ENCODE measurements at places on chromosomes 3 and 15. TPM values are rescaled to one million over a fixed set of nuclear protein-coding genes. Genes with fewer than 3 reads are reported as not detected.

The IGSF11 gene
- total RNA-seq: 54.0 TPM

The ARPP19 gene
- total RNA-seq: 338 TPM

The THSD4 gene
- 11.4 TPM for total RNA-seq

DNA sequence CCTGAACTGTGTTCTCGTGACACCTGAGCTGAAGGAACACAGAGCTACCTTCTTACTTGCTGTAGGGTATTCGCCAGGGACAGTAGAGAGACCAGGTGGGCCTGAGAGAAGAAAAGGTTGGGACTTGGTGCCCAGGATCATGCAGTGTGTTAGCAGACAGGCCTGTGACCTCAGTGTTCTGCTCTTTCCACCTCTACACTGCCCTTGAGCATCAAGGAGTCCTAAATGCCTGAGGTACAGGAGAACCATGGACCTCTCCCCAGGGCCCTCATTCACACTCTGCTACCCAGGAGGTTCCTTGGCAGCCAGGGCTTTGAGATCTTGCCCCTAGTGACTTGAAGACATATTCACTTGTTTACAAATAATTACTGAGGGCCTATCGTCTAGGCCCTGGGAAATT lies 22.2 kb upstream of the JMJD7 start:
- no peak for DNase-seq

GRCh38 chr3:52403955-52404354 lies 40.9 kb downstream of the SEMA3G start:
- no peak for DNase-seq

DNA sequence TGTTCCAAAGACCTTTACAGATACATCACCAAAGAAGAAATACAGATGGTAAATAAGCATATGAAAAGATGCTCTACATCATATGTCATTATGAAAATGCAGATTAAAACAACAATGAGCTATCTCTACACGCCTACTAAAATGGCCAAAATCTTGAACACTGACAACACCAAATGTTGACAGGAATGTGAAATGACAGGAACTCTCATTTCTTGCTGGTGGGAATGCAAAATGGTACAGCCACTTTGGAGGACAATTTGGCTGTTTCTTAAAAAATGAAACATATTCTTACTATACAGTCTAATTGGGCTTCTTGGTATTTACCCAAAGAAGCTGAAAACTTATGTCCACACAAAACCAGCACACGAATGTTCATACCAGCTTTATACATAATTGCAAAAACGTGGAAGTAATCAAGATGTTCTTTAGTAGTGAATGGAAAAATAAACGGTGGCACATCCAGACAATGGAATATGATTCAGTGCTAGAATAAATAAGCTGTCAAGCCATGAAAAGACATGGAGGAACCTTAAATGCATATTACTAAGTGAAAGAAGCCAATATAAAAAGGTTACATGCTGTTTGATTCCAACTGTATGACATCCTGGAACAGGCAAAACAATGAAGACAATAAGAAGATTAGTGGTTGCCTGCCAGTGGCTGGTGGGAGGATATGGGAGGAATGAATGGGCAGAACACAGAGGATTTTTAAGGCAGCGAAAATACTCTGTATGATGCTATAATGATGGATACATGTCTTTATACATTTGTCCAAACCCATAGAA lies 81.3 kb upstream of the NEDD4 start:
- no peak for DNase-seq

Data from dorsolateral prefrontal cortex (tissue), 122 donors.